Brain (organoid and tissue), 16 donors: ENCODE measurements at places on chromosomes 7 and 10.

DNA sequence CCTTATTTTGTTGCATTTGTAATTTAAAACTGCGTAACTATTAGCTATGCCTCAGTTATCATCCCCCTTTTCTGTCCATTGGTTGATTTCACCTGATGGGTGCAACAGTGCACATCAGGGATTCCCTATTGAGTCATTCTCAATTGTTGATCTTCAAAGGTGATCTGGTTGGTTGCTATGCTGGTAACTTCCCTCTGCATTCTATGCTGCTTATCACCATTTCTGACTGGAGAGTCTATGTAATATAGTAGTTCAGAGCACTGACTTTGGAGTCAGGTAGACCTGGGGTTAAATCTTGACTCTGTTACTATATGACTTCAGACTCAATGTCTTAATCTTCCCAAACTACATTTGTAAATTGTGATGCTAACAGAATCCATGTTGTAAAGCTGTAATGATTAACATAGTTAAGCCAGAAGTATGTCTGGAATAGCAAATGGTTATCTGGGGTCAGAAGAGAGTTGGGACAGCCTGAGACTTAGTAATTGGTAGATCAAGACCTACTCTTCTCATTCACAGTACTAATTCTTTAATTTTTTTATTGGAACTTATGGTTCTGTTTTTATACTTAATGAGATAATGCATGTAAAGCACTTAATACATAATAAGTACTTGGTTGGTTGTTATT, 38.1 kb downstream of the EXOC6 start:
- no peak for DNase-seq

DNA sequence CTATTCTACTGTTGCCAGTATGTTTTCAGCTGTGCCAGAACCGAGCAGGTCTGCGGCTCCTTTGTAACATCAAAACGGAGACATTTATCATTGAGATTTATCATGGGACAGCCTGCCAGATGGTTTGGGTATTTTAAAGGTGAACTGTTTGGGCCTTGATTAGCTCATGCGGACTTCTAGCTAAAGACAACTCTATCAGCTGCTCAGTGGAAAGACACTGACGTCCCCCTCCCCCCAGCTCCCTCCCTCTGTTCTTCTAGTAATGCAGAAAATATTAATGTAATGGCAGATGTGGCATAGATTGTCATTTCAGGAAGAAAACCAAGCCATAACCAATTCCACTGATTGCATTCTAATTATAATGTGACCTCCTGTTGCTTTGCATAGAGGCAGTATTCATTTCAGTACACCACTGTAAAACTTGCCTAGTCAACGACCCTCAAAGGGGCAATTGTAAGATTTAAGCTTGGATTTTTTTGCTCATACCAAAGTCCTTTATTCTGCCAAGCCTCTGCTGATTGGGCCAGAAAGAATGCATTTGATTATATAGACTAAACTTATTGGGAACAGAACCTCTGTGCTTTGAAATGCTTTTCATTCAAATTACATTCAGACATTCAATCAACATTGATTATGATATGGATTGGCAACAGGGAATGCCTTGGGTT, 966.8 kb downstream of the LRMDA start:
- DNase-seq = peak; percentile 30

- DNase-seq = no peak
These were observed 9.0 kb downstream of the PRF1 start for GRCh38 chr10:70593513-70593890.

DNA sequence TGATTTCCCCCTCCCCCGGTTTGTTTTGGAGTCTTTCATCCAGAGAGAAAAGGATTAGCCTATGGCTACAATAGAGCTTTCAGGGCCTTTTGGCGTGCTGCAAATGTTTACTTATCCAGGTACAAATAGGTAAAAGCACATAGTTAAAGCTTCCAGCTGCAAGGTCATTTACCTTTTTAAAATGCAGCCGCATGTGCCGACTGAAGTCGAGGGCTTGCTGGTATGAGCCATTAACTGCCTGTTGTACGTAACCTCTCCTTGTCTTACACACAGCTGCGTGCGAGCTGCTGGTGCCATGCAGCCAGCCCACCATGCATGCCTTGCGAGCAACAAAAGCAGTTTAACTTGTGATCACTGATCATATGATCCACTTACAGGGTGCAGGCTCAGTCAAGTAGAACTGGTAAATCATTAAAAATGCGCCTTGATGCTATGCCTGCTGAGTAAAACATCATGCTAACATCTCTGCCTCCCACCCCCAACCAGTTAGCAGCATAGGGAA, 866.4 kb downstream of the LRMDA start:
- DNase-seq = no peak

- no peak for DNase-seq
These were observed 6.5 kb downstream of the SAMD8 start for GRCh38 chr10:75117995-75118394.

DNA sequence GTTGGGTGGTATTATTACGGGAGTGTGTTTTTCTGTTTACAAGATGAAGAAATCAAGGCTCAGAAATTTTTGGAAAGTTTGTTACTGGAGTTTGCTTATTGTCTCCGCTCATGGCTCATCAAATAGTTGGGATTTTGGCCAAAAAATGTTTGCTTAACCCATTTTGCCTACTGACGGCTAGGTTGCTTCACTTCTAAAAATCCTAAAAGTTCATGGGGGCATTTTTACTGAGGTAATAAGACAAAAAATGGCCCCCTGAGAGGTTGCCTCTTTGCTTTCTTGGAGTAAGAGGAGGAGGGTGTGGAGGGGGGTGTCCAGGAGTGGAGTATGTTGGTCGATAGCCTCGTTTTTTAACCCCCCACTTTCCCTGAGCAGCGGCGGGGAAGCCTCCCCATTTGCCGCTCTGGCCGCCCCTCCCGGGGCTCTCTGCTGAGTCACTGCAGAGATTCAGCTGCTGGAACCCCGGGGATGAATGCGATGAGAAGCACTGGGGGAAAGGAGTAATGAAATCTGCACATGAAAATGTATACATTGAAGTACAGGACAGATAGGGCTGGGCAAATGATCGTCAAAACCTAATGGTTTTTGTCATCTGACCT, 1.5 kb downstream of the MEST start:
- DNase-seq = no peak

DNA sequence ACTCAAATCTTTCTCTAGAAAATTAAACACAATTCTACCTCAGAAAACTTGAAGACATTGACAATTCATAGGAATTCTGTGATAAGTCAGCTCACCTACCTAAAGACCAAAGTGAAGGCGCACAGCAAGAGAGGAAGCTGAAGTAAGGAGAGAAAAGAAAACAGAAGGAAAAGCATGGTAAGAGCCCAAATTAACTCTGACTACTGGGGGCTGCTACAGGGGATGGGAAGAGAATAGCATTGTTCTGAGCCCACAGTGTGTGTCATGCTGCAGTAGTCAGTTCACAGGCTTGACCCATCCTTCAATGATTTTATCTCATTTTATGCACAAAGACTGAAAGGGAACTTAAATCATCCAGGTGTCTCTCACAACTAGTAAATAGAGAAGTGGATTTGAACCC, 111.3 kb downstream of the PTEN start:
- DNase-seq = no peak

DNA sequence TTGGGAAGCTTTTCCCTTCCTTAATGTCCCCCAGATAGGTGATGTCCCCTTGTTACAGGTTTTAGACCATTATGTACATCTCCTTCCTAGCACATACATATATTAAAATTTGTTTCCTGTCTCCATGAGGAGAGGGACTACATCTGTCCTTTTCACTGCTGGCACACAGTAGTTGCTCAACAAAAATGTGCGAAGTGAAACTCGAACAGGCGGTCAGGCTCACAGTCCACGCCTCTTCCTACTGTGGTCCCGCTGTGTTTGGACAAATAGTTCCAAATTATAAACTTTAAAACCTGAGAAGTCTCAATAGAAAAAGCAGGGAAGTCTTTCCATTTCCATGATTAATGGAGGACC, 1.2 kb upstream of the HHEX start:
- no peak for DNase-seq

DNA sequence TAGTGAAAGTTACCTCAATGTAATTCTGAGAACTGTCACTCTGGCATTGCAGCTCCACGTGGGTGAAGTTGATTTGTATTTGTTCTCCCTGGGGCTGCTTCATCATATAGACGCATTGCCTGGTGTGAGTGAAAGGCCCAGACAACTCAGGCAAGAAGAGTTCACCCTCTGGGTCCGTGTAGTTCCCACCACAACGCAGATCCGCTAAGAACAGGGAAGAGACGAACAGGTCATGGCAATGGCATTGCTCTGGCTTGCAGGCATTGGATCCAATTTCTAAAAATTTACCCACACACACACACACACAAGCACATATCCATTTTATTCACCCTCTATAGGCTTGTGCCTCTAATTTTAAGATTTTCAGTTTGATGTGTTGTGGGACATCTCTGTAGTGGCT, 45.4 kb downstream of the CUBN start:
- no peak for DNase-seq

- DNase-seq = no peak
These were observed 80.7 kb downstream of the FZD1 start for GRCh38 chr7:91344911-91345310.

DNA sequence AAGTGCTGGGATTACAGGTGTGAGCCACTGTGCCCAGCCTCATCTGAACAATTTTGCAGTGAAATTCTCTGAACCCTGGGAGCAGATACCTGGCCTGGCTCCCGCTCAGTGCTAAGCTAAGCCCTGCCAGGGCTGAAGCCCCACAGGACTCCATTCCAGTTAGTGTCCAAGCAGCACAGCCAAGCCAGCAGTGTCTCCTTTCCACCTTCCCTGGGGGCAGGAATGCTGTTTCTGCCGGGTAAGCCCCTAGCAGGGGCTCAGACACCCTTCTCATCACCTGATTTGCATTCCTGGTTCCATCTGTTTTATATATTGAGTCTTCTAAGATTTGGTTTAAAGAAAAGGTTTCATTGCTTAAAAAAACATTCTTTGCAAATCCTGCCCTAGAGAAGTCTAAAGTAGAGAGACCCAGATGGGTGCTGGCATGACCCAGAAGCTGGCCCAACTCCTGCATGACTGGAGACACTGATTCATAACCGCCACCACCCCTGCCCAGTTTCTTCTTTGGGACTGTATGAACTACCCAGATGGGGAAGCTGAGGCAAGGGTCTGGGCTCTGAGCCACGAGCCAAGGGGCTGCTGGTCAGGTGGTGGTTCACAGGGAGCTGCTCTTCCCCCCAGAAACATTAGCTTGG, 14.0 kb downstream of the SLC13A4 start:
- no peak for DNase-seq

DNA sequence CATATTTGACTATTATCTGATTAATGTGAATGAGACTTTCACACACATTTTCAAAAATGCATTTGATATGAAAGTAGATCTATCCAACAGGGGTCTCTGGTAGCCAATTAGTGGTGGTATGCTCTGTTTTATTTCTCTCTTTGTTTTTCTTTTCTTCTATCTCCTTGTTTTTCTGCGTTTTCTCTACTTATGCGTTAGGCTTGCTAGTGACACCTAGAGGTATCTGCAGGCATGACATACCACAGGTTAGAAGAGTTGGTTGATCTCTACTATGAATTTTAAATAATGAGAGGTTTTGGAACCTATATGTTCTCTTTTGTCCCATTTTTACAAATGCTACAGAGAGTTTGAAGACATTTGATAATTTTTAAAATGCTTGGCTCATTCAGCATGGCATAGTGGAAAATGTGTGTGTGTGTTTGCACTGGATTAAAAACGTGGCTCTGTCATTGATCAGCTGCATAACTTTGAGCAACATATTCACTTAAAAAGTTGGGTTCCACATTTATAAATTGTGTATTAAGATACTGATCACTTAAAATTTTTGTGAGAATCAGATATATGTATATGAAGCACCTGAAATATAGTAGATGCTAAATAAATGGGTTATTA, 28.1 kb upstream of the PLXDC2 start:
- peak; percentile 37 for DNase-seq

DNA sequence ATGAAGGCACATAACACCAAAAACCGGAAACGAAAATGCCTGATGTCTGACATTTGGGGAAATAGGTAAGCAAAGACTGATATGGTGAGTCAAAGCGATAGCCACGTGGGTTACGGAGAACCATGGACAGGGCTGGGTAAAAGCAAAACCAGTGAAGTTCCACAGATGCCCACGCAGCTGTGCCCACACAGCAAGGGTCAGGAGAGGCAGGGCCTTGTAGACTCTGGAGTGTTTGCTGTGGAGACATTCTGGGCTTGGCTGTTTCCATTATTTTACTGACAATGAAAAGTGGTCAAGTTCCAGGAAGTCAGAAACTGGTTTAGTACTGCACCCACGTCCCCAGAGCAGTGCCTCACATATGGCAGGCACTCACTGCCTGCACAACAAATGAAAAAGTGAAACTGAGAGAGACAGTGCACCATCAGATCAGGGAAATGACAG, 148.7 kb downstream of the ZMYND11 start:
- no peak for DNase-seq

- DNase-seq = no peak
These were observed 347.9 kb downstream of the GRID1 start for GRCh38 chr10:86018735-86019058.

GRCh38 chr7:130365511-130366441, 14.5 kb upstream of the CPA1 start:
- DNase-seq = peak; percentile 93

DNA sequence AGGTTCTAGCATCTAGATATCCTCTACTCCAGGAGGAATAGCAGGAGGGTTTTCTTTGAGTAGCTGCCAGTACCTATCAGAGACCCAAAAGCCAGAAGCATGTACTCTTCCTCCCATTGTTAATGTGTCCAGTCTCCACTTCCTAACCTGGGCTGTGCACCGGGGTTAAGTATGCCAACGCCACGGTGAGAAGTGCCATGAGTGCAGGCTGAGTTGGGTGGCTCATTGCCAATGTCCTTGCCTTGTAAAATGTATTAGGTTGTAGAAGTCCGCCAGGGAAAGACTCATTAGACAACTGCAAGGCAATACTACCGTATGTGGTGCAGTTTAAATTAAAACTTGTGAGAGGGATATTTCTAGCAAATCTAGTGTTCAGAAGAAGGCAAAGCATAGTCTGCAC, 55.0 kb upstream of the PRR15 start:
- peak; percentile 29 for DNase-seq

DNA sequence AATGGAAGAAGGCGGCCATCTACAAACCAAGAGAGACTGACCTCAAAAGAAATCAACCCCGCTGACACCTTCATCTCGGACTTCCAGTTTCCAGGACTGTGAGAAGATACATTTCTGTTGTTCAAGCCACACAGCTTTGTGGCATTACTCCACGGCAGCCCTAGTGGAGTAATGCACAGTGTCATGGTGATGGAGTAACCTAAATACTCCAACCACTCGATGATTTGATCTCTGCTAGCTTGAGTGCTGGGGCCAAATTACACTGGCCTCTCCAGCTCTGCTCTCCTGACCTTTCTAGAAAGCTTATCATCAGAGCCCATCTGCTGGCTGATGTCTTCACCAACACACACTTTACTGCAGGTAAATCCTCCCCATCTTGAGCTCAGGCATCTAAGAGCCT, 52.2 kb downstream of the GALNT17 start:
- DNase-seq = no peak

DNA sequence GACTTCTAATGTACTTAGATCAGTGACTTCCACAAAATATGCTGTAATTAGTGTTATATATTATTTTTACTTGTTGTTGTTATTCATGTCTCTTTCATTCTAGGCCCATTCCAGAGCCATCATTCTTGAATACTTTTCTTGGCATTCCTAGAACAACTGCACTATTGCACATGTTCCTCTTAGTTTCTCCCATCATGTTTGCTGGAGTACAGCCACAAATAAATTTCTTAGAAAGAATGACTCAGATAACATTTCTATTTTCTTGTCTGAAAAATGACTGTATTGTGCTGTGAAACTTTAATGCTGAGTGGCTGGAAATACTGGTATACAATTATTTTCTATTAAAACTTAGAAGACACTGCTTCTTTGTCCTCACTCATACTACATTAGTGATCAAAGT, 651.0 kb upstream of the STEAP1 start:
- no peak for DNase-seq
